Activated T-helper 9 cell treated with anti-CD3 and anti-CD28 coated beads, Interleukin-2, amount 50 U/mL, for 16 hours (primary cell): ENCODE measurements at places on chromosomes 13 and 19.

- no peak for DNase-seq
Measured at GRCh38 chr19:9835507-9835949, 410 bp downstream of the PIN1 start.

DNA sequence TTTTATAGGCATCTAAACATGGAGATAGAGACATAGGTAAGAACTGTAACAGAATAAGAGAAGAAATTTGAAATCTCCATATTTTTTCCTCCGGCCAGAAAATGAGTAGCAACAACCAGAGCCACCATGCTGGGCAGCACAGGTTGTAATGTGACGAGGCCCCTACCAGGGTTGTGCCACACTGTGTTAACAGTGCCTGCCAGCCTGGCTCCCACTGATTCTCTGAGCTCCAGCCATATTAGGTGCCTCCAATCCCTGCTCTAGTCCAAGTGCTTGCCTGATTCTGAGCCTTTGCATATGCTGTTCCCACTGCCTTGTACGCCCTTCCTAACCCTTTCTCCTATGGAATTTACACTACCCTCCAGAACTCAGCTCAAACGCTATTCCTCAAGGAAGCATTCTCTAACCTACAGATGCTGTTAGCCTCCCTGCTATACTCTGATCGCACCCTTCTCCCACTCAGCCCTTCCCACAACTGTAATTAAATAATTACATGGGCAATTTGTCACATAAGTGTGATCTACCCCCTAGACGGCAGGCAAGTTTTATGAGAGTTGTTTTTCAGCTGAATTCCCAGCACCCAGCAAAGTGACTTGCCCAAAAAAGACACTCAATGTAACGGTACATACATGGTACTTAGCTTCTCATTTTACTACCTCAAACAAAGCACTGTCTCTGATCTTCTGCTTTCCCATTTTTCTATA is 37.6 kb upstream of the STARD13 start:
- no peak for DNase-seq

- DNase-seq, result no peak
Measured at GRCh38 chr13:107999751-108000150, 215.6 kb downstream of the LIG4 start.

- DNase-seq, result no peak
Measured at GRCh38 chr13:69389899-69390298, 717.7 kb upstream of the ATXN8OS start.

- DNase-seq, result no peak
Measured at GRCh38 chr13:112859817-112860190, 109.2 kb upstream of the MCF2L start.

- DNase-seq, result no peak
Measured at GRCh38 chr19:44949550-44949949, 3.7 kb downstream of the APOC2 start.

DNA sequence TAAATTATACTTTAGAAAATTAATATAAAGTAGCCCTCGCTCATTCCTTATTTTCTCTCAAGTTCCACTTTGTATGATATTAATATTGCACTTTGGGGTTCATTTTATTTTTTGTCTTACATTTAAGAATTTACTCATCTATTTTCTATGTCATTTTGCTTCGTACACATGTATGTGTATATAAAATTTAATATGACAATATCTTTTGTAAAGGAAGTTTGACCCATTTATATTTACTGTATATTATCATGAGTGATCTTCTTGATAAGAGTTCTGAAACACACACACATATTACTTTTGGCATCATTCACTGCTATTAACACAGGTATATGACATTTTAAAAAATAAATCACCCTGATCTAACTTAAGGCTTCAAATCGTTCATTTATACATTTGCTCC is 83.1 kb downstream of the IRS2 start:
- no peak for DNase-seq

- DNase-seq, result no peak
Measured at GRCh38 chr19:12782174-12782423, 6.7 kb upstream of the HOOK2 start.

DNA sequence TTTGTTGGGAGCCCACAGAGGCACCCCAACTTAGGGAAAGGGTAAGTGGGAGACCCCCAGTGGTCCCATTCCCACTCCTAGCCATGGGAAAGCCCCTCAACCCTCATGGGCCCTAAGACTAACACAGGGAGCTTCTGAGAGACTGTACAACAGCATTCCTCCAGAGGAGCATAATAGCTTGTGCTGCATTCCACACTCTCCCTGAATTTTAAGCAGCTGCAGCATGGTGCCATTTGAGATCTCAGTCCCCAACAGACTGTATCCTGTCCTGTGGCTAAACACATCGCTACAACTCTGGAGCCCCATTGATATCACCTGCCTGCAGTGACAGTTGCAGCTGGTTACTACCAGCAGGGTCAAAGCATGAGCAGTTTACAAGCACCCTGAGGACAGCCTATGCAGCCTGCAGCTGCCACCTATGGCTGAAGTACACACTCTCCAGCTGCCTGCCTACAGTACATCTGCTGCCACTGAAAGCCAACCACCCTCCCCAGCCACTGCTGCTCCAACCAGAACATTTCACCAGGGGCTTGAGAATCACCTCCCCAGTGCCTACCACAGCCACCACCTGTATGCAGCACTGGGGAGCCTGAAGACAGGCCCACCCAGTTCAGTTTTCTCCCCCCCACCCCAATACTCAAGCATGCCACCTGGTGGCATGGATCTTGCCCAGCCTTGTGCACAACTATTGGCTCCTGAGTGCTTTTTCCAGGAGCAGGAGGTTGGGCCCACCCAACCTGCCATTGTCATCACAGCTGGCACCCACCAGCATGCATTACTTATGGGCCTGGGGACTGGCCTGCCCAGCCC is 557.3 kb downstream of the GPC5 start:
- DNase-seq, result no peak

DNA sequence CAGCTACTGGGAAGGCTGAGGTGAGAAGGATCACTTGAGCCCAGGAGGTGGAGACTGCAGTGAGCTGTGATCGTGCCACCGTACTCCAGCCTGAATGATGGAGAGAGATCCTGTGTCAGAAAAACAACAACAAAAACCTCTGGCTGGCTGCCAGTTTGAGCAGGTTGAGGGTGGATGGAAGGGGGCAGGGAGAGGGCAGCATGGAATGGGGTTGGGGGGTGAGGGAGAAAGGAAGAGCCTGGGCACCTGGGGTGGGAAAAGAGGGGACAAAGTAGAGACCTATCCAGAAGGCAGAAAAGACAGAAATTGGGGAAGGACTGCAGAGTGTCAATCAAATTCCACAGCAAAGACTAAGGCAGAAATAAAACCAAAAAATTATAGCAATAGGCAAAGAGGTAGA is 4.7 kb downstream of the SLC1A5 start:
- DNase-seq, result no peak

DNA sequence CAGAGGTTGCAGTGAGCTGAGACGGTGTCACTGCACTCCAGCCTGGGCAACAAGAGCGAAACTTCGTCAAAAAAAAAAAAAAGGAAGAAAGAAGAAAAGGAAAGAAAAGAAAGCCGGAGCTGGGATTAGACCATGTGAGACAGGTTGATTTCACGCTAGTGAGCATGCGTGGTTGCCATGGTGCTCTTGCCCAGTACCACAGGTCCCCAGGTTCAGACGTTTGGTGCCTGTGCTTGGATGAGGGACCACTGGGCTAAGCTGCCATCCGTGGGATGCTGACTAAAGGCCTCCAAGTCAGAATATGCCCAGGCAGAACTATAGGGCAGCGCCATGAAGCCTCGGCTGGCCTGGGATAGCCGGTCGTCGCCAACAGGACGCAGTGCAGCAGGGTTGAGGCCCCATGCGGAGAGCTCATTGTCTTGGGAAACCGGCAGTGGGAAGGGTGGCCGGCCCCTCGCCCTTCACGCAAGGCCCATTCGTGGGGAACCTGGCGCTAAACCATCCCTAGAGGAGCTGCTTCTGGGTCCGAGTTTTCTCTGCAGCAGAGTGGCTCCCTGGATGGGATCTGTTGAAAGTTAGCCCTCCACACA is 7.2 kb upstream of the TEX101 start:
- DNase-seq, result no peak
